ENCODE measurements at places on chromosomes 6 and 20.

GRCh38 chr6:152250127-152250526 lies 387.0 kb downstream of the SYNE1 start:
- no peak for DNase-seq

- DNase-seq = peak; percentile 35
Measured at GRCh38 chr6:116476002-116476678, 15.0 kb downstream of the CALHM6 start.

- no peak for DNase-seq
Measured at GRCh38 chr6:157557559-157557958, 176.6 kb downstream of the ZDHHC14 start.

DNA sequence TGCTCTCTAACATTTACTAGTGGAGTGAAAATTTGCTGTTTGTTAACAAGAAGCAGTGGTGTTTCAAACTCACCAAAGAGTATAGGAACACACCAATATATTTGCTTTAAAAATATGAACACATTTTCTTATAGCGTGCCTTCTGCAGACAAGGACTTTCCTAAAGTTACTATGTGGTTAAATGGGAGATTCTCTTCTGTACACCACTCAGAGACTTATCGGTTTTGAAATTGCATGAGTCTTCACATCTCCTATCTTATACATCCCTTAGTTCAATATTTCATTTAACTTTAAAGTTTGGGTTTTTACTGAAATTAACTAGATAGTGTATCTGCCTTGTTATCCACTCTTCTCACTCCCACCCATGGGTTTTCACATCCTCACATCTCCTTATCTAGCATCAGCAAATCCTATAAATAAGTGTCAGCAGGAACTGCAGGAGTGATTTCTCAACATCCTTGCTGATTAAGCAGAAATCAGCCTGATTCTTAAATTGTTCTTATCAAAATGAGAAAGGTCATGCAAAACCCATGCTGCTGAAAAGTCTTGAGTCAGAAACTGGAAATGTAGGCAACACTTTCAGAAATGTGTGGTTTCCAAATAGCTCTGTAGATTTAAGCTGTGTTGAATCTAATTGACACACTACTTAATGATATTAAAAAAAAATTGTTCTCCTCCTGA lies 1075.6 kb upstream of the GJE1 start:
- DNase-seq = no peak

DNA sequence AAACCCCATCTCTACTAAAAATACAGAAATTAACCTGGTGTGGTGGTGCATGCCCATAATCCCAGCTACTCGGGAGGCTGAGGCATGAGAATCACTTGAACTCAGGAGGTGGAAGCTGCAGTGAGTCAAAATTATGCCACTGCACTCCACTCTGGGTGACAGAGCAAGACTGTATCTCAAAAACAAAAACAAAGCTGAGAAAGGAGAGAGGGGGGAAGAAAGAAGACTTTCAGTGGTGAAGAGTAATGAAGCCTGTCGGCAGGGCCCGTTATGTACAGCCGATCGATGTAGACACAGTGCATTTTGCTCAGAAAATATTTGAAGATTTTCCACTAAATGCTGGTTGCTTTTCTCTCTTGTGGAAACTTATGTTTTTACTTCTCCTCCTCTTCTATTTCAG lies 13.8 kb downstream of the VAPB start:
- DNase-seq = no peak

DNA sequence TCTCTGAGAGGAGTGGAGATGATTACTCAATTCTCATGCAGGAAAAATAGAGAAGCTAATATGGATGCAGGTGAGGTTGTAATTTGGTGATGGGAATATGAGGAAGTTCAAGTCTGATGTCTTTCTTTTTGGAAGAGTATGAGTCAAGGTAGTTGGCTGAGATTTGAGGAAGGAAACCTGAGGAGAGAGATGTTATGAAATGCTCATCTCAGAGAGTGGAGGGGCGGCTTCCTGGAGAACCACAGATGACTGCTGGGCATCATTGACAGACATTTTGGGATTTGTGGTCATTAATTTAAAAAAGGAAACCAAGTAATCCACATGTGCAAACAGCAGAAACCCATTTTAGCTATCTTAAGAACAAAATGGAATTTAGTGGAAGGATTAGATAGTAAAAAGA lies 72.5 kb upstream of the UST start:
- DNase-seq = no peak

DNA sequence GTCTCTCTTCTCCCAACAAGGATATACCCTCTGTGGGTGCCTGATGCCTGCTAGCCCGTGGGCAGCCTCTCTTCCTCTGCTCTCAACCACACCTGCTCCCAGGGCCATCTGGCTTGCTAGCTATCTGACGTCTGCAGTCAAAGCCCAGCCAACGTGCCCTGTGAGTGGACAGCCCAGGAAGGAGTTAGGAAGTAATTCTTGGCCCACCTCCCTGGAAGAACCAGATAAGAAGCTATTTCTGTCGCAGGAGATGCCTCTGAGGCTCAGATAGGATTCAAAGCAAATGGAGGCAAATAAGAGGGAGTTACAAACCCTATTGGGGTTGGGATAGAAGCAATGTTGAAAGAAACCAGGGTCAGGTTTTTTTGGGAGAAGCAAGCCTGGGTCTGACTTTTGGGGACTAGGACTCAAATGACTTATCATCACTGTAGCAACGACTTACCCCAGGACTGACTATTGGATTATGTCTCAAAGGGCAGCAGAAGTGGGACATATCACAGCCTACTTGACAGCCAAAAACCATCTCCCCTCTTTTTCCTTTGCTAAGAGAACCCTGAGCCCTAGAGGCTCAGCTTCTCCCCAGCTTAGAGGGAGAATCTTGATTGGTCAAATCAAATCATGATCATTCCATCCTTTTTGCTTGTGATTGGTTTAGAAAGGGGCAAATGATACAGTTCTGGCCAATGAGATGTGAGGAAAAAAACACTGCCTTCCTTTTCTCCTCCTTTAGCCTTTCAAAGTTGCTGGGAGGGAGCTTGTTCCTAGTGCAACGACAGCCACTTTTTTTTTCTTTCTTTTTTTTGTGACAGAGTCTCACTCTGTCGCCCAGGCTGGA lies 18.0 kb upstream of the CDK5RAP1 start:
- DNase-seq = no peak

DNA sequence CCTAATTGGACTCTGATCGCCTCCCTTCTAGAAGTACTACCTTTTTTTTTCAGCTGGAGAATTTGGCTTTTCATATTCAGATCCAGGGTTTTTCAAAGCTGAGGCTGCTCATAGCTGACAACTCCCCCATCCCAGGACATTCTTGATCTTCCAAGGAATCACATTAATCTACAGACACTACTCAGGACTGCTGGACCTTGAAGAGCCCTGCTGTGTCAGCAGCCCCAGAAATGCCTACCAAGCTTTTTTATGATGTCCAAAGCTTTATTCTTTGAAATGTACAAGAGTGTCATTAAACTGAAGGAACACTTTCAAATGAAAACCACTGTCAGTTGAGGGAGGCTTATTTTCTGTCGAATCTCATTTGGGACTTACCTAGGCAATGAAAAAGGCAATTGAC lies 704.1 kb downstream of the PTPRT start:
- DNase-seq = no peak

- no peak for DNase-seq
Measured at GRCh38 chr6:105250533-105250932, 70.7 kb upstream of the POPDC3 start.

DNA sequence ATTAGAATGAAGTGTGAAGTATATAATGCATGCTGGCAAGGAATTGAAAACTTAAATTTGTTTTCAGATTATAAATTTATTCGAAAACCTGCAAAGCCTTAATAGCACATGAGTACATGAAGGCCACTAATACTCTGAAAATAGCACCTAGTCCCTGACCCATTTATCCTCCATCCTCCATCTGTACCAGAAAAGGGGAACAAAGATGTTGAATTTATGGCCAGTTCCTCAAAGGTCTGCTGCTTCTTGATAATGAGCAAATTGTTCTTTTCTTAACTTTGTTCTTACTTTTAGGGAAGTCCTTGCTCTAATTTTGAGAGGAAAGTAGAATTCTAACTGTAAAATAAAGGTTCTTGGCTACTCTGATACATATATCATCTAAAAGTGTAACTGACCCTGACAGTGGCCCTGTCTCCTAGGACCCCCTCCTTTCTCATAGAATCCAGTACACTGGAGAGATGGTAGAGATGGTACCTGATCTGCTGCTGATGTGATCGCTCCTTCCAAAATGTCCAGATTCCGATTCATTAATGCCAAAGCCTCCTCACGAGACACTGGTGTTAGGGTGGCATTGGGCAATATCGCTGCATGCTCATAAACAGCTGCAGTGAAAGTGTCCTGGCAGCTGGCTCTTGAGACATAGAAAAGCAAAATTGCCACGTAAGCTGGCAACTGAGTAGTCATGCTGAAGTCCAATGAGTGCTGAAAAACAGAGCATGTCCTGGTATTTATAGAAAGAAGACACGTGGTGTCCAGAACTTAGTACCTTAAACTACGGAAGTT lies at the start of gene VNN1:
Gene VNN1, minus strand, starts transcription at position 704 of the 783 bp plus-strand sequence. Its CDS starts 20 bp downstream, at position 684.
- peak; percentile 66 for DNase-seq

DNA sequence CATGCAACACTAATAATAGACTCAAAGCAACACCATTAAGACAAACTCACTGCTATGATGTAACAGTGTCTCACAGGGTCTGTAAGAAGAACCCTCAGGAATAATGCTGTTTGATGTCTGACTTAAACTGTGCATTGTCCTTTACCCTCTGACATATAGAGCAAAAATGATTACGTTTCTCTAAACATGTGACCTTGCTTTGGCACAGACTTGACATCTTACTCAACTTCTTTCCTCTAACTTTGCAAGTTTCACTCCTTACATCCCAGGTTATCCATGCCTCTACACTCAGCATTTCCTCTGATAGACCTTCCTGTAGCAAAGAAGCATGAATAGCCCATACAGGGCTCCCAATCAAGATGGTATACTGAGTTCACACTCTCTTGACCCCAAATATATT lies 252.7 kb downstream of the UST start:
- no peak for DNase-seq

- no peak for DNase-seq
Measured at GRCh38 chr6:10341605-10342004, 73.3 kb downstream of the TFAP2A start.

DNA sequence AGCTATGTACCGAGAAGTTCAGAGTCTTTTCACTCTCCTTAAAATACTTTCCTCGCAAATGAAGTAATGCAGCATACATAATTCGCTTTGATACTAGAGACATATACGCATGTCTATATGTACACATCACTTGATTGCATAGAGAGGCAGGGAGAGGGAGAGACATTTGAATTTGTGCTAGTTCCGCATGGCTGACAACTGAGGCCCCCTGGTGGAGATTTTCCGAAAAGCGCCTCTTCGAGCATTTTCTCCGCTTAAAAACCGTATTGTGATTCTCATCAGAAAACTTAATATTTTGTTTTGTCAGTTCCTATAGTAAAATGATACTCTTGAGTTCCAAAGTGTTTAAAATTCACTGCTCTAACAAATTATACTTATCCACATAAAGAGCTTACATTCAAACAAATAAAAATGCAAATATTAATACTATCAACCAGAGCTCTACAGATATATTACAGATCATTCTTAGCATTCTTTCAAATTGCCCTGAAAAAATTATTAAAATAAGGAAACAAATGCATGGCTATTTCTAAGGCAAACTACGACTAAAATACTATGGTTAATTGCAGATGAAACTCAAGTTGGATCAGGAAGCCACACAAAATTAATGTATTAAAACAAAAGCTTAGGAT lies 637 bp downstream of the MYLK4 start:
- DNase-seq = peak; percentile 57

DNA sequence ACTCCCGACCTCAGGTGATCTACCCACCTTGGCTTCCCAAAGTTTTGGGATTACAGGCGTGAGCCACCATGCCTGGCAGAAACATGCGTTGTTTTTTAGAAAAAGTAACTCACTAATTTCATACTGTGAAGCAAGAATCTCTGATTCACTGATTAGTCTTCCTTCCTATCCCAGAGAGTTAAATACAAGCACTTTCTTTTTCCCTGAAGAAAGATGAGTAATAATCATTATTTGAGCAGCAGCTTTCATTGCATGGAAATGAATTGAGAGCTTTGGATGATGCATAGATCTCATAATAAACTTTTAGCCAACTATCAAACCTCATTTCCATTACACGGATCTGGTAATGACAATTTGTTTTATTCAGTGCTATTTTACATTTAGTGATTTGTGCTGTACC lies 892.5 kb upstream of the EYS start:
- no peak for DNase-seq

- no peak for DNase-seq
Measured at GRCh38 chr20:58569241-58570125, 54.3 kb upstream of the APCDD1L start.

- no peak for DNase-seq
Measured at GRCh38 chr6:136604928-136605510, 54.8 kb upstream of the MAP7 start.

DNA sequence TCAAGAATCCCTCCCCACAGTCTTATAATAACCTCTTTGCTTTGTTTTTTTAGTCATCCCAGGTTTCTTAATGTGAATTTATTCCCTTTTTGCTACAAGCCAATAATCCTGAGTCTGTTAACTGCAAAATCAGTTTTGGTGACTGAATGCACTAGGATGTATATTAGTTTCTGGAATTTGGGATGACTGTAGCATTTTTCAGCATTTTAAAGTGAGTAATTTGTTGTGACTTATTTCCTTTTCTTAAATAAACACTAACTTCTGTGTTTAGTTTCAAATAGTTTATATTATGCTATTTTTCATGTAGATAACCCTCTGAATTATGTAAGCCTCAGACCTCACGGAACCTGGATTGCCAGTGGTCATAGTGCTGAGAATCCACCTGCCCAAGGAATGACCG lies 5.5 kb downstream of the CST1 start:
- DNase-seq = no peak

- DNase-seq = peak; percentile 2
Measured at GRCh38 chr6:56101141-56101553, 146.2 kb downstream of the COL21A1 start.

GRCh38 chr20:3896853-3897583 lies 7.8 kb downstream of the PANK2 start:
- DNase-seq = no peak

DNA sequence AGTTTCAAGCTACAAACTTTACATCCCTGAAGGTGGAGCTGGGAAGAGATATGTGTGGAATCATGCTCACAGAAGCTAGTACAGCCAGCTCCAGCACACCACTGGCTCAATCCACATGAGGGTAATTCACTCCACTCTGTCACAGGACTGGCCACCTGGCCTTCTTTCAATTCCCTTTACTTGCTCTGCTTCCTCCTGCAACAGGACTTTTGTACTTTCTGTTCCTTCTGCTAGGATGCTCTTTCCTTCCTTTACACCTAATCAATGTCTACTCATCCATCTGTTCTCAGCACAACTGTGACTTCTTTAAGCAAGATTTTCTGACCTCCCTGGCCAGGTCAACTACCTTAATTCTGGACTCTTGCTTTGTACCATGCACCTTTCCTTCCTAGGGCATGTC lies 39.4 kb upstream of the MYB start:
- DNase-seq = no peak

DNA sequence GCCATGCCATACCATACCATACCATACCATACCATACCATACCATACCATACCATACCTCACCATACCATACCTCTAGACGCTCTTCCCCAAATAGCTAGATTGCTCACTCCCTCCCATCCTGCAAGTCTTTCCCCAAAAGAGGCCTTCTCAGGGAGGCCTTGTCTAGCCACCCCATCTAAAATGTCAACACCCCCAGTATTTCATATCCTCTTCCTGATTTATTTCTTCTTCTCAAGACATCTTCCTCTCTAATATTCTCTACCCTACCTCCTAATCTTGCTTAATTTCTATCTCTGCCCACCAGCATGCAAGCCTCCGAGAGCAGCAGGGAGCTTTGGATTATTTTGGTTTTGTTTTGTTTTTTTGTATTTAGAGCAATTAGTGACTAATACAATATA lies 225.2 kb upstream of the RREB1 start:
- DNase-seq = no peak
